AML-193 (cell line): ENCODE measurements at places on chromosomes 2 and 18.

DNA sequence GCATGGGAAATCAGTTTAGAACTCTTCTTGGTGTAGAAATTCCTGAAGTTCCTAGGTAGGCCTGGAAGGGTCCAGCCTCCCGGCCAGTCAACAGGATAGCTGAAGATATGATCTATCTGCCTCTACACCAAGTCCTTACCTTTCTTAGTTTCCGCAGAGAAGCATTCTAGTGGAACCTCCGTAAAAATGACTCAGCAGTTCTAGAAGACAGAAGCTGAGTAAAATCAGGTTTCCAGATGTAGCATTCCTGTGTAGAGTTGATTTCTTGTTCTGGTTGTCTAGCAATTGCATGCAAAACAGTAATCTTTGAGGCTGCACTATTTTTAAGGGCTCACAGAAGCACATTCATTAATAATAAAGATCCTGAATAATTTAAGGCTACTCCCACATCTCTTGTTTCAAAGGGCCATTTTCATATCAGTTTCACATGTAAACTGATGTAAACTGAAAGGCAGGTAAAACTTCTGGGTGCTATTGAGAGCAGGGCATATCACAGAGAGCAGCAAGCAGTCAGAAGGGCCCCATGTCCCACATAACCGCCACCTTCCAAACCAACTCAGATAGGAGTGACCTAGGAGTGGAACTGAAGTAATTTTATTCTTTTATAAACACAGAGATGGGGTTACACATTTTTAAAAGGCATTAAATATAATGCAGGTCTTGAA is 3.2 kb upstream of the DYTN start:
- no peak for DNase-seq

DNA sequence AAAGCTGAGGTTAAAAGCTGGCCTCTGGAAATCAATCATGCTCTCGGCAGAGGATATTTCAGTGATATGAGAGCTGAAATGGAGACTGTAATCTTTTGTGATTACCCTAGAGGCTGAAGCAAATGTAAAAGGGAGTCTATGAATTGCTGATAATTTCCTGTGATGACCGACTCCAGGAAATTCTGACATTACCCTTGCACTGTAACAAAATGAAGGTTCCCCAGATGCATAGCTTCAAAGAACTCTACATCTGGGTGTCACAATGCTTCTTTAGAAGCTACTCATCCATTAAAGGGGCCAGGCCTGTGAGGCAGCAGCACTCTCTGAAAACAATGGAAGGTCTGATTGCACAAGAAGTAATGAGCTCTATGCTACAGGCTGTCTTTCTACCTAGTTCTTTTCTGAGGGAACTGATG is 268.2 kb upstream of the SESTD1 start:
- no peak for DNase-seq

- no peak for DNase-seq
Measured at GRCh38 chr2:17646838-17647701, 106.5 kb downstream of the SMC6 start.

DNA sequence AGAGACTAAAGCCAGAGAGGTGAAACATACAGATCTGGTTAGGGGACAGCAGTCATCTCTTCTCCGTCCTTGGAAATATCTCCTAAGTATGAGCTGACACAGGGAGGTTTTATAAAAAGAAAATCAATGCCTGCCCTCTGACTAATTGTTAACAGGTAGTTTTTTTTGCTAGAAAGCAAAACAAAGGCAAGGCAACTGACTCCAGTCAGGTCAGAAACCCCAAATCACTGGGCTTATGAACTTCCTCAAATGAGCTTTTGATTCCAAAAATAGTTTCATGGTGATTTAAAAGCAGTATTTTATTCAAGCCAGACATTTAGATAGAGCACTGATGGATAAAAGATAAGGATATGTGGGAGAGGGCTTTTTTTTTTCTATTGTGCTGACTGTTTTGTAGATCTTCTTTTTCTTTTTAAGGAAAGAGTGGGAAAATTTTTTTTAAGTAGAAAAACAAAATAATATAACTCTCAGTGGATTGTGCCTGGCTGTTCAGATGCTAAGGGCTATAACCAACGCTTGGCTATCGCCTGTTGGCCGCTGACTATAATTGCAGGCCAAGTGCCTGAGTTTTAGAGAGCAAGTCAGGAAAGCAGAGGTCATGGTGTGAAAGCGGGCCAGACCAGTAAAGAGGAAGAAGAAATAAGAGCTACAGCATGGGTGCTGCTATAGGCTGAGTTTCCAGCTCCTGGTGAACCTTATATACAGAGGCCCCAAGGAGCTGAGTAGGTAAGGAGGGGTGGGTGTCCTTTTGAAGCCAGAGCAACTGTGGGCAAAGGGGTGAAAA is 44.9 kb downstream of the MRPL35 start:
- no peak for DNase-seq

GRCh38 chr2:152097801-152098495 is 896 bp downstream of the CACNB4 start:
- DNase-seq, result no peak

GRCh38 chr2:65407240-65407639 is 25.2 kb downstream of the SPRED2 start:
- no peak for DNase-seq

DNA sequence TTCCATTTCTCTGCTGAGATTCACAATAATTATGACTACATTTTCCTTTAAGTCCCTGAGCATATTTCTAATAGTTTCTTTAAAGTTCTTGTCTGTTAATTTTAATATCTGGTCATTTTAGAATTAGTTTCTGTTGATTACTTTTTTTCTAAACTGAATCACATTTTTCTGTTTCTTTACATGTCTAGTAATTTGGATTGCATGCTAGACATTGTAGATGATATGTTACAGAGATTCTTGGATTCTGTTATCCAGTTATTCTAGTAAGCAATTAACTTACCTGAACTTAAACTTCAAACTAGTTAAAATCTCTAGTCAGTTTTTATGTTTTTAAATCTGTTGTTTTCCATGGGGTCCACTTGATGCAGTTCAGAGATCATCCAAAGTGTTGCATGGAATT is 214.0 kb downstream of the MYO1B start:
- DNase-seq, result no peak
